ENCODE measurements at places on chromosomes 1 and 21. TPM values are rescaled to one million over a fixed set of nuclear protein-coding genes. Genes with fewer than 3 reads are reported as not detected.

OR4F29 gene
- total RNA-seq = not detected

DNA sequence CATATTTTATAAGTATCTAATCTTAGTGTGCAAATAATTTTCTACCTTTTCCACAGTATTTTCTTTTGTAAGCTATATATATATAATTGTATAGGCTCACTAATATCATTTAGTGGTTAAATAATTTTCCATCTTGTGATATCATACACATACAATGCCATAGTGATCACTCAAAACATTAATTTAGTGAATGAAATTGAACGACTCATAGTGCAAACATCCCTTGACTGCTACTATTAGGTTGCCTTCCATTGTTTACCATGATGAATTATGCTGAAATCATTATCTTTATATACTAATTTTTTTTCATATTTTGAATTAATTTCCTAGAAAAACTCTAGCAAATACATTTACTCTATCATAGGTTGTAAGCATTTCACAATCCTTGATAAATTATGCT lies 127.1 kb downstream of the PCNX2 start:
- DNase-seq = no peak
- peaks cover 55% of the 10 kb centered on the region for H3K36me3 ChIP-seq
- H3K27ac ChIP-seq = no peak overlapping the region
- H3K4me1 ChIP-seq = no peaks in the 10 kb centered on the region

SDF4 gene
- total RNA-seq = 144 TPM

MAP3K21 gene
- total RNA-seq = 2.2 TPM

- H3K27ac ChIP-seq = peak overlapping the region; percentile 96
- H3K36me3 ChIP-seq = peaks cover 15% of the 10 kb centered on the region
- peaks cover 61% of the 10 kb centered on the region for H3K4me1 ChIP-seq
- DNase-seq = peak; percentile 64
- peak overlapping the region; percentile 73 for H3K4me3 ChIP-seq
Measured at GRCh38 chr1:101178688-101179491, 57.9 kb upstream of the S1PR1 start.

DNA sequence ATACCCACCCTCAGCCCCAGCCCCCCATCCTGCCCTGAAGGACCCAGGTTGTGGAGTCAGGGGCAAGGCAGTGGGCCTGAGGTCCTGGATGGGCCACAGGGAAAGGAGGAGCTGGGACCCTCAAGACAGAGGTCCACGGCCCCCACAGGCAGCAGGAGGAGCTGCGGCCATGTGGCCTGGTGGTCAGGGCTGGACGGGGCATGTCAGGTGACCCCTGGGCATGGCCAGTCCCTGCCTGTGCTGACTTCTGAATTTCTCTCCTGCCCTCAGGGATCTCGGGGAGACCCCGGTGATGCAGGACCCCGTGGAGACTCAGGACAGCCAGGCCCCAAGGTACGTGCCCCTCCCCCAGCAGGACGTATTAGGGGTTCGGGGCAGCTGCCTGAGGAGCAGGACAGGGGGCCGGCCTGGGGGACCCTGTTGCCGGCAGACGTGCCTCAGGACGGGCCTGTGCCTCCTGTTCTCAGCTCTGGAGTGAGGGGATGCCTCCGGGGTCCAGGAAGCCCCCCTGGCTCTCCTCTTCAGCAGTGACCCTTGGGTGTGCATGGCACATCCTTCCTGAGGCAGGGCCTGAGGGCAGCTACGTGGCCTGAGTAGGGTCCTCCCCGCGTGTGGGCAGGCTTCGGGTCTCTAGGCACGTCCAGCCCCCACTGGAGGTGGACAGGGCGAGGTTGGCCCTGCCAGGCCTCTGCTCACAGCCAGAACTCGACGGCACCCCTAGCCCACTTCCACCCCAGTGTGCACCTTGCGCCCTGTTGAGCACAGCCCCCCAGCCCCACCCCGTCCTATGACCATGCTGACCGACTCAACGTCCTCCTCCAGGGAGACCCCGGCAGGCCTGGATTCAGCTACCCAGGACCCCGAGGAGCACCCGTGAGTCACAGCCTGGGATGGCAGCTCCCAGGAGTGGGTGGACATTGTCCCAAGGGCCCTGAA lies 23.6 kb downstream of the COL6A2 start:
- no peak overlapping the region for H3K27ac ChIP-seq
- DNase-seq = peak; percentile 33
- no peak overlapping the region for H3K4me3 ChIP-seq
- no peaks in the 10 kb centered on the region for H3K36me3 ChIP-seq

- no peaks in the 10 kb centered on the region for H3K36me3 ChIP-seq
- no peak overlapping the region for H3K27ac ChIP-seq
- no peak for DNase-seq
- no peaks in the 10 kb centered on the region for H3K27me3 ChIP-seq
- no peak overlapping the region for H3K4me3 ChIP-seq
Measured at GRCh38 chr1:2314273-2314802, 77.0 kb downstream of the MORN1 start.

LEPR gene
- total RNA-seq = 2.2 TPM

Data from activated CD8-positive, alpha-beta memory T cell treated with anti-CD3 and anti-CD28 coated beads, Interleukin-2, amount 10 ng/mL, durations not matched to agents 7 days and 5 days (primary cell).